ENCODE measurements at places on chromosomes 5 and 9.

- DNase-seq, result no peak
Observed at GRCh38 chr5:79691007-79691406, 1.4 kb downstream of the CMYA5 start.

- DNase-seq, result no peak
Observed at GRCh38 chr9:9914174-9914573, 698.6 kb downstream of the PTPRD start.

- DNase-seq, result no peak
Observed at GRCh38 chr5:119968690-119969089, 339.3 kb downstream of the FAM170A start.

GRCh38 chr9:128138001-128138400 lies 10.5 kb upstream of the PTGES2 start:
- no peak for DNase-seq

GRCh38 chr5:14178671-14179211 lies 35.6 kb downstream of the TRIO start:
- DNase-seq, result no peak

- no peak for DNase-seq
Observed at GRCh38 chr9:27432308-27432707, 91.8 kb upstream of the IFNK start.

DNA sequence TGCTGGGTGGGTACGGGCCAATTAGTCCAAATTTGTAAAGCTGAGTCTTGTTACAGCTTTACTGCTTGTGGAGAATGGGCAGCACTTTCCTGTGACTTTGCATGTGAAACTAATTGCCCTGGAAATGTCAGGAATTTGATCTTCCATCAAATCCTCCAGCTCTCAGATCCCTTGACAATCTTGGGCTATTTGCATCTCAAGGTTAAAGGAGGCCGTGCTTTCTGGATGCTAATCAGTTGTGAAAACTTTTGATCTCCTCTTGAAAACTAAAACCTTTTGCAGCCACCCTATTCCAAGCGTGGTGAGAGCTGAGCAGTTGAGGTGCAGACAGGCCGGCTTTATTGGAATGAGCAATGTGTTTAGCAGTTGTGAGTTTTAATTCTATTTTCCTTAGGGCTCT lies 68.0 kb upstream of the CLINT1 start:
- no peak for DNase-seq

GRCh38 chr9:110782701-110783100 lies 114.1 kb downstream of the MUSK start:
- no peak for DNase-seq

DNA sequence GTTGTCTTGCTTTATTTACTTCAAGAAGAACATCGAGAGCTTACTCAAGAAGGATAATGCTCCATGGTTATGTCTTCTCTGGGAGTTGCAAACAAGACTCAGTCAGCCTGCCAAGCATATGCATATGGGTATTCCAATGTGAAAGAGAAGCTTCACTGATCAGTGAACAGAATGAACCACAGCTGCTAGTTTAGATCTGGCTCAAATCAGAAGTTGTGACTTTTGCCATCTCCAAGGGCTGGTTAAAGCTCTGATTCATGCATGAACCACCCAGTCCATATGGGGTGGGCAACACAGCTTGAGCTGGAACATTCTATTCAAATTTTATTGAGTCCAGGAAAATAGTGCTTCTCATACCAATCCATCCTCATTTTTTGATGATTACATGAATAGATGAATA lies 50.0 kb downstream of the ATPSCKMT start:
- DNase-seq, result no peak

DNA sequence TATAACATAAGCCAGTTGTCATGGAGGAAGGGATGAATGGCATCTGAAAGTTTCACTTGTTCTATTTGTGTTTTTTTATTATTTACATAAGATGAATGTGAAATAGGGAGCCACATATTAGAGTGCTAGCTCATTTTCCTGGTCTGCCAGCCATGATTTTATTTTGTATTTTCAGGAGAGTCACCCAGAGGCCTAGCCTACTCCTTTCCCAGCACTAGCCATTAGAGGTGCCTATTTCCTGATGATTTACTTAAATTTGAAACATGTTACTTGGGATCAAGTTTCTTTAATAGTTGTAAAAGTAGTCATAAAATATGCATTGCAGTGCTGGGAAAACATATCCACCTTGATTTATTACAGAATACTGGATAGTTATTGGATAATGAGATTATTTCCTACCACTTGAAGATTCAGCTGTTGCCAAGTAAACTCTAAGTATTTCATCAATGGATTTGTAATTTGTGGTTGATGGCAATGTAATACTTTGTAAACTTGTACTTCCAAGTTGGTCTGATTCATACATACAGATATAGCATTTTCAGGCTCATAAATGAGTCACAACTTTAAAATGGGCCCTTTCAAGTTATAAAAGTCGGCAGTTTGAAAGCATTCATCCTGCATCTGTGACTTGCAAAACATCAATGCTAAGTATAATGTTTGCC lies 50.8 kb downstream of the KCNN2 start:
- no peak for DNase-seq

- peak; percentile 49 for DNase-seq
Observed at GRCh38 chr5:9361835-9362234, 184.0 kb downstream of the SEMA5A start.

- DNase-seq, result peak; percentile 42
Observed at GRCh38 chr5:140881889-140882590, at the start of gene PCDHA13. TSS of gene PCDHA13 (plus strand) at chr5:140882124. CDS start at chr5:140882269, 145 bp downstream.

Data from endothelial cell of umbilical vein (primary cell).